ENCODE measurements at places on chromosomes 1 and 21.

- no peak for DNase-seq
Measured at GRCh38 chr1:226568077-226568831, 19.7 kb downstream of the STUM start.

DNA sequence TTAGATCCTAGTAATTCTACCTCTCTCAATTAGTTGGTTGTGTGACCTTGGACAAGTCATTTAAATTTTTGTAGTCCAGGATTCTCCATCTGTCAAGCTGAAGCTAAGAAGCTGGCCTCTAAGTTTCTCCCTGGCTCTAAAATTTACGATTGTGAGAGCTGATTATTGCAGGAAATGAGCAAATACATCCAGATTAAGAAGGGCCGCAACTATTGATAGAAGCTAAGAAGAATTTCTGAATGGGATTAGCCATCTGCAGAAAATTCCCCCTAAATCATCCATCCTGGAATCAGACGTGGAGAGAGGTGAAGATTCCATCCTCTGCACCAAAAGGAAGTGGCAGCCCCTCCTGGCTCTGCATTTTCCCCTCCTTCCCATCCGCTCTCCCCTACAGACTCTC lies 55.0 kb downstream of the HIVEP3 start:
- DNase-seq = no peak

- DNase-seq = no peak
Measured at GRCh38 chr1:230135726-230136125, 68.7 kb downstream of the GALNT2 start.

DNA sequence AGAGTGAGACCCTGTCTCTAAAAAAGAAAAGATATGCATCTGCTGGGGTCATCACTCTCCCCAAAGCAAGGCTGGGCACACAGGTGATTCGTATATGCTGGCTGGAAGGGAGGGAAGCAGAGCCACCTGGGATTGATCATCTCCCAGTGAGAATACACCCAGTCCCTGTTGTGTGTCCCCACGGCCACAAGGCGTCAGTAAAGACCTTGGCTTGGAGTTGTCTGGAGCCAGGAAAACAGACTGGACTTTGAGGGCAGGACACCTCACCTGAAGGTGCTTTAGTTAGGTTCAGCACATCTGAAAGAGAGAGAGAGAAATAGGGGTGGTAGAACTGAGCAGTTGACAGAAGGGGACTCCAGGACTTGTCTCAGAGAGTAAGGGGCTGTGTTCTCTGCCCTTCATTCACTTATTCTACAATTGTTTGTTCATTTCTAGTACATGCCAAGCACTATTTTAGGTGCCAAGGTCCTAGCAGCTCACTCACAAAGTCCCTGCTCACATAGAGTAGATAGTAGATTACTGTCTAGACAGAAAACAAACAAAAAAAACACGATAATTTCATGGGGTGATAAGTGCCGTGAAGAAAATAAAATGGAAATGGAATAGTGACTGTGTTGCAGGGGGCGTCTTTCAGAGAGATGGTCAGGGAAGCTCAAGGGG lies 13.5 kb downstream of the CITED4 start:
- DNase-seq = no peak

DNA sequence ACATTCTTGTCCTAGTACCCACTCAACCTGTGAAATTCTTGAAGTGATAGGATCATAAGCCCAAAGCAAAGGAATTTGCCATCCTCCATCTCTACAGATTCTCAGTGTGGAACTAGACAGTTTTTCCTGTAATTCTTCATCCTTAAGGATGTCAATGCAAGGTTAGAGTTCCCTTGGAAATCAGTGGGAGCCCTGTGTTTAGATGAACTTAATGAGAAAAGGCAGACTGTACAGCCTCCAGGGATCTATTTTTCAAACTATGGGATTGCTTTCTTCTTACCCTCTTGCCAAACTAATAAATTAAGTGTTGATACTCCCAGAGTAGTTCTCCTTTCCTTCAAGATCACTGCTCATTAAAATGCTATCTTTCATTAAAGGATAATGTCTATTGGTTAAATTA lies 78.1 kb upstream of the OLFM3 start:
- no peak for DNase-seq

- peak; percentile 74 for DNase-seq
Measured at GRCh38 chr1:222095606-222096475, 354.0 kb upstream of the DUSP10 start.

- DNase-seq = no peak
Measured at GRCh38 chr21:33940881-33941245, 25.3 kb upstream of the ATP5PO start.

- DNase-seq = no peak
Measured at GRCh38 chr1:221832151-221832550, 90.3 kb upstream of the DUSP10 start.

DNA sequence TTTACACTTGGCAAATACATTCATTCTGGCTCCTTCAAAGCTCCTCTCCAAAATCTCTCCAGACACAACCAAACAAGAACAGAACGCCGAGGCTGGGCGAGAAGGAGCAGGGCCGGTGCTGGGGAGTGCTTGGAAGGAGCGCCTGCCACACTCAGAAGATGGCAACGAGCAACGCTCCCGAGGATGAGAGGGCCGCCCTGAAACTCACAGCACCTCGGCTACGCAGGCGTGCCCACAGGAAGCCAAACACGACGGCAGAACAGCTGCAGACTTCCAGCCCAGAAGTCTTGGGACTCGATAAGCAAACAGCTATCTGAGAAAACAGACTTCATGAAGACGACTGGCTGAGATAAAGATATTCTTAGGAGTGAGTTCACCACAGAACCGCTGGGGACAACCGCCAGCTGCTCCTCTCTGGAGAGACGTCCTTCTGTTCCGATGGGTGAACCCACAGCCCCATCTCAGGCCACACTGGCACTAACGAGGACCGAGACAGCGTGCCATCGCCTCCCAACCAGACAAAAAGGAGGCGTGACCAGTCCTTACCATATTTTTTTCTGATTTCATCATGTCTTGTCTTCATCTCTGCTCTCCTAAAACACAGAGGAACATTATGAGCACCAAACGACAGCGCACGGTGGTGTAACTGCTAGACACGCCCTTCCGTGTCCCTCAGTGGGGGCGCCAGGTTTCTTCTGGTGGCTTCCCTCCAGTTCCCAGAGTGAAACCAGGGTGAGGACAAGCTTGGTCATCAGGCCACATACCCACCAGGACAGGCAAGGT lies 18.6 kb downstream of the PTTG1IP start:
- no peak for DNase-seq

- DNase-seq = no peak
Measured at GRCh38 chr1:83554174-83554573, 444.8 kb downstream of the TTLL7 start.

DNA sequence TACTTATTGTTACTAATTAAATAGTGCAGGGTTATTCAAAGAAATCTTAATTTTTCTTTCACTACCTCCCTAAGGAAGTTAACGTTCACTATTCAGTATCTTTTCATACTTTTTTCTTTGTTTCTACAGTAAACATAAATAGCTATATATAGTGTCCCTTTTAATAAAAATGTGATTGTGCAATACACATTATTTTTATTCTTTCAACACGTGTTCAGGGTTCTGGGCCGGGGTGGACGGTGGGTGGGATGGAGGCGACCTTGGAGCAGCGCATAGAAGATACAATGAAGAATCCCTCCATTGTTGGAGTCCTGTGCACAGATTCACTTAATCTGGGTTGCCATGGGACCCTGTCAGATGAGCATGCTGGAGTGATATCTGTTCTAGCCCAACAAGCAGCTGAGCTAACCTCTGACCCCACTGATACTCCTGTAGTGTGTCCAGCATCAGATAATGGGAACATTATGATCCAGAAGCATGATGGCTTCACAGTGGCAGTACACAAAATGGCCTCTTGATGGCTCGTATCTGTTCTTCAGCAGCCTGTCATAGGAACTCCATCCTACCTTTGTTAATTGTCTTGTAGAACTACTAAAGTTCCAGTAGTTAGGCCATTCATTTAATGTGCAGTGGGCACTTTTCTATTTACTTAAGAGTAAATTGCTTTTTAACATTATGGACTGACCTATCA lies 155.9 kb upstream of the L1TD1 start:
- DNase-seq = no peak

GRCh38 chr1:205670611-205671430 lies 9.5 kb downstream of the SLC45A3 start:
- no peak for DNase-seq

- no peak for DNase-seq
Measured at GRCh38 chr1:231055271-231055670, 15.2 kb upstream of the FAM89A start.

DNA sequence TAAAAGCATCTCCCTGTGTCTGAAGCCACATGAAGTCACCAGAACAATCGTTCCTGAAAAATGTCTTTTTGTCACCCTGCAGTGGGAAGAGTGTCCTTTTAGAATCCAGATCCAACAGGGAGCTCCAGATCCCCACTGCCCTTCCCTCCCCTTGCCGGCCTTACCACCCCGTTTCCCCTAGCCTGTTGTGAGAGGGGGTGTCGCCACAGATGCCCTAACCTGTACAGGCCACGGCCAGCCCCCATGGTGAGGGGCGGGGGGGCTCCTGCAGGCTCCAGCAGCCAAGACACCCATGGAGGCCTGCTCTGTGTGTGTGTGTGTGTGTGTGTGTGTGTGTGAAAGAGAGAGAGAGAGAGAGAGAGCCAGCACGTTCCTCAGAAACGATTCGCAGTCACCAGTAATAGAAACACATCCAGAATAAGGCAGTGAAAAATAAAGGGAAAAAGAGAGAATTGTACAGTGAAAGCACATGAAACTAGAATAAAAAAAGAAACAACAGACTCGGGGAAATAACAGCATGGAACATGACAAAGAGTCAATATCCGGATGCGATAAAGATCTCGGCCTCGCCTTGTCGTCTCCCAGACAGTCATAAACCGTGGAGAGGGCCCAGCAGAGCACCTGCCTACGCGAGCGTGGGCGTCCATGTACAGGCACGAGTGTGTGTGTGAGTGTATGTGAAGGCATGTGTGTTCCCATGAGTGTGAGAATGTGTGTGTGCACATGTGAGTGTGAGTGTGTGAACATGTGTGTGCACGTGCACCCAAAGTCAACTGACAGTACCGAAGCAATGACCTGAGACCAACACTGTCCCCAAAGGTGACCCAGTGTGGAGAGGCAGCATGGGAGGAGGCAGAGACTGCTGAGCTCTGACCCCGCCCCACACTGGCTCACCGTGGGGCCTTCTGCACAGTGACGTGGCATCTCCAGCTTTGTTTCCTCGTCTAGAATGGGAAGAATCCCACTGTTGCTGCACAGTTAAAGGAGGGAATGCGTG lies 303.8 kb downstream of the NPHP4 start:
- no peak for DNase-seq

- no peak for DNase-seq
Measured at GRCh38 chr1:86119214-86119764, 37.3 kb downstream of the COL24A1 start.

DNA sequence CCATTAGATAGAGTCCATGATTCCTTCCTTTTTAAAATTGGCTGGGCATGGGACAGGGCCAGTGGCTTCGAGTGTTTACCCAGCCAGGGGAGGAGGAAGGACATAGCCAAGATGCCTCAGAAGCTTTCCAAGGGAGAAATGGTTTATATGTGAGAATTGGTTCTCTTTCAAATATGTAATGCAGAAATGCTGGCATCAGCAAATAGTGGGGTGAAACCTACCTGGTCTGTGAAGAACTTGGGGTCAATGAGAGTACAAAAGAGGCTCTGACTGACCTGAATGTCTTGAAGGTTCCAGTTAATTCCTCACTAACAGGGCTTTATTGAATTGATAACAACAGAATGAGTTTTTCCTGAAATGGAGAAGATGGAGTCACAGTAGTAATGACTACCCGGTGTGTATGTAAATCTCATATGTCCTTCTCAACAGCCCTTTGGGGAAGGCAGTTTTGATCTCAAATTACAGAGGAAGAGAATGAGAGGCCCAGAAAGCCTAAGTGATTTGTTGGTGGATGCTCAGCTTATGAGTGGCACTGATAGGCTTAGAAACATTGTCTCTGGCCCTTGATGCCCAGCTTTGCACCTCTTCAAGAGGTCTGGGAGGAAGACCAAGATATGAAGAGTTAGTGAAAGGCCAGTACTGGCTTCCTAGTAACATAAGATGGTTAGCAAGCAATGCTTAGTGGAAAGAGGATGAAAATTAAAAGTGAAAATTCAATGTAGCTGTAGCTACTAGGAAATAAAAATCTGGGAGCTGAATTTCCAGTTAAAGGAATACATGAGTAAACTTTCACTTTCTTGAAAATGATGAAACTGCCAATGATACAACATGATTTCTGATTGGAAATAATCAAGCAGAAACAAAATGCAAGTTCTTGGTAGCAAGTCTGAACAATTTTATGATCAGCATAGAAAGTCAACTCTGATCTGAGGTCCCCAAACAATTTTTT lies 2.7 kb downstream of the ATF3 start:
- peak; percentile 26 for DNase-seq

- no peak for DNase-seq
Measured at GRCh38 chr1:43383449-43383848, 6.2 kb downstream of the MED8 start.

DNA sequence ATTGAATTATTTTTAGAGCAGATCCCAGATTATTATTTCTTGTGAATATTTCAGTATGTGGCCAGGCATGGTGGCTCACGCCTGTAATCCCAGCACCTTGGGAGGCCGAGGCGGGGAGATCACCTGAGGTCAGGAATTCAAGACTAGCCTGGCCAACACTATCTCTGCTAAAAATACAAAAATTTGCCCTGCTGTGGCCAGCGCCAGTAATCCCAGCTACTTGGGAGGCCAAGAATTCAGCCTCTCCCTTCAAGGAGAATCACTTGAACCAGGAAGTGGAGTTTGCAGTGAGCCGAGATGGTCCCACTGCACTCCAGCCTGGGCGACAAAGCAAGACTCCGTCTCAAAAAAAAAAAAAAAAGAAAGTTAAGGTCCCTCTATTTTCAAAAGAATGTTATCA lies 4.3 kb downstream of the OSBPL9 start:
- no peak for DNase-seq

DNA sequence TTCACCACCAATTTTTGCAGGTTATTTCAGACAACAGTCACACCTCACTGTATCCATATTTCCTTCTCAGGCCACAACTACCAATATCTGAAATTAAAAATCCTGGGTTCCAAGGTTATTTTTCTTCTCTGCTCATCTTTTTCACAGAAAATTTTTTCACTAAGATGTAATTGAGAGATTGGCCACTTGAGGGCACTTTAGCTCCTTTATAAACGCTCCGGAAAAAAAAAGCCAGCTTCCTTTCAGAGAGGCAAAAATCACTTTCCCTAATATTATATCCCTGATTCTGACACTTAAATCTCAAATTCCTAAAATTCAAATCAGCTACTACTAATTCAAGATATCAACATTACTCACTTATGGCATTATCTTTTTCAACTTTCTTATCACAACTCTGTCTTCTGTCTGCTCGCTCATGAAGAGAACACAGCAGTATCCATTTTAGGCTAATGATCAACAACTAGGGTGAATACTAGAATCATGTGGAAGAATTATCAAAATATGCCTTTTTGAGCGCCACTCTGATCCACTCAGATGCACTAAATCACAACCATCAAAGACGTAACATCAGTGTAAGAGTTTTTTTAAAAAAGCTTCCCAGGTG lies 101.4 kb upstream of the RGS1 start:
- DNase-seq = peak; percentile 48
